NCI-H510A treated with DMSO at 0.1 percent for 48 hours (cell line): ENCODE measurements at places on chromosomes 3 and 15.

DNA sequence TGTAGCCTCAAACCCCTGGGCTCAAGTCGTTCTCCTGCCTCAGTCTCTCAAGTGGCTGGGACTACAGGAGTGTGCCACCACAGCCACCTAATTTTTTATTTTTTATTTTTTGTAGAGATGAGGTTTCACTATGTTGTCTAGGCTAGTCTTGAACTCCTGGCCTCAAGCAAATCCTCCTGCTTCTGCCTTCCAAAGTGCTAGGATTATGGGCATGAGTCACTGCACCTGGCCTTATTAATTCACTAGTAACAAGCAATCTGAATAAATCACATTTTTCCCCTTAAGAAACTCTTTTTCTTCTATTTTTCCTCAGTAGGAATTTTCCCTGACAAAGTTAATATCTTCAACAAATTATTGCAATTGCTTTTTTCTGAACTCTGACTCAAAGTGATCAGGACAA is 336.9 kb downstream of the NLGN1 start:
- DNase-seq = no peak

GRCh38 chr15:35944945-35945585 is 399.1 kb upstream of the DPH6 start:
- no peak for DNase-seq

- DNase-seq = peak; percentile 1
Measured at GRCh38 chr3:148950806-148951205, 40.5 kb upstream of the GYG1 start.

DNA sequence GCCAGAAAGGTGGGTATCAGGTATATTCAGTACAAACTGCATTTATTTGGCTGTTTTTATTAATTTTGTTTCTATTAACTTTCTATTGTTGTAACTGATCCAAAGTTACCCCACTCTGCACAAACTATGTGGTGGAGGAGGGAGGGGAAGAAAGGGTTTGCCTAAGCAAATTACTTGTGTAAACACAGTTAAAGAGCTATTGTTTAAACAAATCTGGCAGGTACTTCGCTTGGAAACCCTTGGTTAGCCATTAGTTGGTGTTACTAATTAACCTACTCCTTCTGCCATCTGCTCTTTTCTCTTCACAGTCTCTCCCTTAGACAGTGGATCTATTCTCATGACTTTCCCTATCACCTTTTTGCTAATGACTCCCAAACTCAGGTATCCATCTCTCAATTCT is 328.4 kb upstream of the NECTIN3 start:
- peak; percentile 33 for DNase-seq

DNA sequence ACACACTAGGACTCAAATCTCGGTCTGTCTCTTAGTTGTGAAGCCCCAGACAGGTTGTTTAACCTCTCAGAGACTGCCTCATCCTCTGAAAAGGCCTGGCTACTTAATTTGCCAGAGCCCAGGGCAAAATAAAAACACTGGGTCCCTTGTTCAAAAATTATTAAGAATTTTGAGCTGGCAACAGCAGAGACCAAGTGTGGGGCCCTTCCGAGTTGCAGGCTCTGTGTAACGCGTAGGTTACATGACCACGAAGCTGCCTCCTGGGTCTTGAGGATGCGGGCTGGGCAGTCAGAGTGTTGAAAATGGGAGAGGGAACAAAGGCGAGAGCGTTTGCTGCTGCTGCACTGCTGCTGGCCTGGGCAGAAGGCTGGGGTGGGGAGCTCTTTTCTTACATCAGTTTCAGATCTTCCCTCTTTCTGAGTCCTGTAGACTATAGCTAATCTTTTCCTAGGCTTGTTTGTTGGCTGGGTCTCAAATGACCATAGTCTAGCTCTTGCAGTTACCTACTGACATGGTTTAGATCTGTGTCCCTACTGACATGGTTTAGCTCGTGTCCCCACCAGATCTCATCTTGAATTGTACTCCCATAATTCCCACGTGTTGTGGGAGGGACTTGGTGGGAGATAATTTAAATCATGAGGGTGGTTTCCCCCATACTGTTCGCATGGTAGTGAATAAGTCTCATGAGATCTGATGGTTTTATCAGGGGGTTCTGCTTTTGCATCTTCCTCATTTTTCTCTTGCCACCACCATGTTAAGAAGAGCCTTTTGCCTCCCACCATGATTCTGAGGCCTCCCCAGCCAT is 49.9 kb downstream of the CLEC3B start:
- DNase-seq = no peak

- no peak for DNase-seq
Measured at GRCh38 chr3:52145736-52146110, 8.5 kb downstream of the POC1A start.

GRCh38 chr3:166274351-166275023 is 437.3 kb upstream of the BCHE start:
- no peak for DNase-seq
